ENCODE measurements at places on chromosomes 6 and 20.

GRCh38 chr20:33969563-33969962, 24.1 kb upstream of the RALY start:
- no peak for DNase-seq

GRCh38 chr6:1524040-1524480, 85.7 kb upstream of the FOXC1 start:
- no peak for DNase-seq

GRCh38 chr20:46156065-46156464, 38.0 kb downstream of the CD40 start:
- DNase-seq: no peak

DNA sequence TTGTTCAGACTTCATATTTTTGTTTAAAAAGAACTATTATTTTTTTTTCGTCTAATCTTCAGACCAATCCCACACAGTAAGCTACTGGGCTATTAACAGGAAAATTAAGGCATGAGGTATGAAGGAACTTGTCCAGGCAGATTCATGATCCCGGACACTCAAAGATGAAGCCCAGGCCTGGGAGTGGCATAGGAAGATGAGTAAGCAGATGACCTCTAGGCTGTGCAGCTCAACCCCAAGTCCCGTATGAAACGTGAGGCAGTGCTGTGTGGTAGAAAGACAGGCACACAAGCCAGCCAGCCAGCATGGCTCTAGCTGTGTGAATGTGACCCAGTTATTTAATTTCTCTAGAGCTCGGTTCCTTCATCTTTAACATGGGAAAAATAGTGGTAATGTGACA, 231.9 kb downstream of the CLIC5 start:
- no peak for DNase-seq

DNA sequence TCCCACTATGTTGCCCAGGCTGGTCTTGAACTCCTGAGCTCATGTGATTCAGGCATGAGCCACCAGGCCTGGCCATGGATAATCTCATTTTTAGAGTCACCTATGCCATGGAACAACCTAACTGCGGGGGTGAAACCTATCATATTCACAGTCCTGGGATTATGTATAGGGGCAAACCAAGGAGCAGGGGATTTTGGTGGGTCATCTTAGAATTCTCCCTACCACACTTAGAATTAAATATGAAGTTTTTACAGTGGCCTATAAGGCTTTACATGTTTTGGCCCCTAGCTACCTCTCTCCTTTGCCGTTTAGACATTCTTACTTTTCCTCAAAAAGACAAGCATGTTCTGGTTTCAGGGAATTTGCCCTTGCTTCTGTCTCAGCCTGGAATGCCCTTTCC, 20.6 kb upstream of the VEGFA start:
- DNase-seq: no peak
